ENCODE measurements at places on chromosomes 11 and 22. TPM values are rescaled to one million over a fixed set of nuclear protein-coding genes. Genes with fewer than 3 reads are reported as not detected.

DNA sequence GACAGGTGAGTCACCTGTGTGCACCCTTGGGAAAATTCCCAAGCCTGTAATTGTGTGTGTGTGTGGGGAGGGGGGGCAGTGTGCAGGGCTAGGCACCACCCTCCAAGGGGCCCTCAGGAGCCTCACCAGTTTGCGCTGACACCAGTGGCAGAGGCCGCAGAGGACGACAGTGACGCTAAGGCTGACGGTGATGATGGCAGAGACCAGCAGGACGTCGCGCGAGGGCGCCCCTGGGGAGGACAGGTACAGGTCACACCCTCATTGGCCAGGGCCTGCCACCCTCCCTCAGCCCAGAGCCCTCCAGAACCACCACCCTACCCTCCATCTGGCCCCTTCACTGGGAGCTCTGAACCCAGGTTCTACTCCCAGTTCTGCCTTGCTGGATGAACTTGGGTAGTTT lies 24.9 kb downstream of the SYT7 start:
- DNase-seq, result no peak

TEX12 gene
- total RNA-seq, result 0.39 TPM

DNA sequence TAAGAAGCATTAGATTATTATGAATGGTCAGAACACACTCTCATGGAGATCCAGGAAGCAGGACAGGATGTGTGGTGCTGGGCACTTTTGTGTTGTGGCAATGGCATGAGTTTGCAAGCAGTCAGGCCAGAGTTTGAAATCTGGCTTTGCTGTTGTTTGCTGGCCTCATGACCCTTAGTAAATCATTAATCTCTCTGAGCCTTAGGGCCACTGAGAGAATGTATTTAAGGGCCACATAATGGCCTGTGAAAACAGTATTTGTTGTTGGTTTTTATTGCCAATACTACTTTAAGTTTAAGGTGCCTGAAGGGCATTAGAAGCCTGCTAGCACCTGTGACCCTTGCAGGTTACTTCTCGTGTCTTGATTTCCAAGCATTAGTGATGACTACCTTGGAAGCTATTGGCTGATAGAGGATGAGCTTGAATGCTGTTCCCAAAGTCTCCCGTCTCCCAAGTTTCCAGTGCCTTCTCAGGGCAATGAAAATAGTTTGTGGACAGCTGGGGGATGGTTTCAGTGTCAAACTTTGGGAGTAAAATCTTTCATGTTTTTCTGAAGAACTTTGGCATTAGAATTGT lies 24.6 kb downstream of the STIM1 start:
- no peak for DNase-seq

GGTLC2 gene
- total RNA-seq, result not detected

GRCh38 chr11:28966951-28967350 lies 858.8 kb downstream of the METTL15 start:
- no peak for DNase-seq

GRCh38 chr11:76073724-76074123 lies 132.6 kb downstream of the WNT11 start:
- DNase-seq, result no peak

CLDN5 gene
- not detected for total RNA-seq

ZNRF3 gene
- total RNA-seq, result 1.2 TPM

P4HA3 gene
- total RNA-seq, result not detected

- DNase-seq, result no peak
Measured at GRCh38 chr11:18050848-18051247, 4.8 kb upstream of the TPH1 start.

DNA sequence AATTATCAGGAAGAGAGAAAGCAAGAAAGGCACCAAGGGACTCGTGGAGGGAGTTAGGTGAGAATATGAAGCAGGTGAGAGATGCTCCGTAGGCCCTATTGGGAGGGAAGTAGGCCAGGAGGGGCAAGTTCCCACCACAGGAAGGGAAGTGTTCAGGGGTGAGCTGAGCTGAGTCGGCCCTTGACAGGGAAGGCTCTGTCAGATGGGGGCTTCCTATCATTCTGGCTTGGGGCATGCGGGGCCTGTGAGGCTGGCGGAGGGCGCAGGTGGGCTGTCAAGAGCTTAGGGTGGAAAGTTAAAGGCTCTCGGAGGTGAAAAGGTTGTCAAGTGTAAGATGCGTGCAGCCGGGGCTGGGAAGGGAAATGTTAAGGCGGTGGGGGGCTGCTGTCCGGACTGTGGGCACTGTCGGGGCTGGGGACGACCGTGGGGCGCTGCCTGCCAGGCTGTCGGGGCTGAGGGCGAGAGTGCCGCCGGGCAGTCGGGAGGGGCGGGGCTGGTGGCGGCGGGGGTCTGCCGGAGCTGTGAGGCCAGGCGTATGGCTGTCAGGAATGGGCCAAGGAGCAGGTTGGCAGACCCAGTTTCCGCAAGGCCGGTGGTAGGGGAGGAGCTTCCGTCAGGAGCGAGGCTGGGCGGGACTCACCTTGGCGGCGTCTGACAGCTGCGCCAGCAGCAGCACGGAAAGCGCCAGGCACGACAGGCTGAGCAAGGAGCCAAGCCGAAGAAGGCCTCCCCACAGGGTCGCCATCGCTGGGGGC lies 496 bp downstream of the TMEM9B start:
- DNase-seq, result peak; percentile 68

NCF4 gene
- 5.1 TPM for total RNA-seq

PRR33 gene
- not detected for total RNA-seq

DNA sequence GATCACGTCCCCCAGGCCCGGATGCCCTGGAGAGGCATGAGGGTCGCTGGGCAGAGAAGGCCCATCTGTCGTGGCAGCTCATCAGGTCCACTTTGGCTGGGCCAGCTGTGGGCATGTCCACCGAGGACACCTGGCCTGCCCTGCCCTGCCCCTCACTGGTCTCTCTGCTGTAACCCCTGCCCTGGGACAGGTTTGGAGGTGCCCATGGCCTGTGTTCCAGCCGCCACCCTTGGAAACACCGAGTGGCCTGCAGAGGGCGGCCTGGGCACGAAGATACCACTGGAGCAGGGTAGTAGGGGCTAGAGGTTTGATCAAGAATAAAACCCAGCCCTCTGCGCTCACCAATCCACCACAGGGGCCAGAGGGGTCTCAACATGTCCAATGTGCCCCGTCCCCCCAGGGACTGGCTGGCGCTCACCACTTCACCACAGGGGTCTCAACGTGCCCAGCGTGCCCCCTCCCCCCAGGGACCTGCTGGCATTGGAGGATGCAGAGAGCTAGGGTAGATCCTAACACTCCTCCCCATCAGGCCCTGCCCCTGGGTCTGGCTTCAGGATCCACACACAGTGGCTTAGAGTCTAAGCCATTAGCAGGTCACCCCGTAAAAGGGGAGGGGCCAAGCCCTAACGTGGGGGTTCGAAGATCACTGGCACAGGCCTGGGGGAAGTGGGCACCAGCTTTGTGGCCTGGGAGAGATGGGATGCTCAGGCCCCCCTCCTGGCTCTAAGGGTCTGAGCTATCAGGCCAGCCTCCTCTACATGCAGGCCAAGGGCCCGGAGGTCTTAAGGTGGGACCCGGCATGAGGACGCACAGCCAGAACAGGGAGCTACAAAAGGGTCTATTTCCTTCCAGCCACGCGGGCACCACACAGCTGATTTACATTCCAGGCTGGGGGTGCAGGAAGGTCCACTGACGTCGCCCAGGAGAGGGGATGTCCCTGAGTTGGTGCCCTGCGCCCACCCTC lies 1.3 kb upstream of the HDAC10 start:
- peak; percentile 67 for DNase-seq

GRCh38 chr11:68658097-68658496 lies 26.2 kb upstream of the GAL start:
- DNase-seq, result no peak

GRCh38 chr11:14499178-14499559 lies 442 bp downstream of the COPB1 start:
- no peak for DNase-seq

- DNase-seq, result no peak
Measured at GRCh38 chr11:88327462-88328143, 9.9 kb downstream of the CTSC start.

GRCh38 chr11:2908130-2908529 lies 21.1 kb downstream of the PHLDA2 start:
- no peak for DNase-seq

DNA sequence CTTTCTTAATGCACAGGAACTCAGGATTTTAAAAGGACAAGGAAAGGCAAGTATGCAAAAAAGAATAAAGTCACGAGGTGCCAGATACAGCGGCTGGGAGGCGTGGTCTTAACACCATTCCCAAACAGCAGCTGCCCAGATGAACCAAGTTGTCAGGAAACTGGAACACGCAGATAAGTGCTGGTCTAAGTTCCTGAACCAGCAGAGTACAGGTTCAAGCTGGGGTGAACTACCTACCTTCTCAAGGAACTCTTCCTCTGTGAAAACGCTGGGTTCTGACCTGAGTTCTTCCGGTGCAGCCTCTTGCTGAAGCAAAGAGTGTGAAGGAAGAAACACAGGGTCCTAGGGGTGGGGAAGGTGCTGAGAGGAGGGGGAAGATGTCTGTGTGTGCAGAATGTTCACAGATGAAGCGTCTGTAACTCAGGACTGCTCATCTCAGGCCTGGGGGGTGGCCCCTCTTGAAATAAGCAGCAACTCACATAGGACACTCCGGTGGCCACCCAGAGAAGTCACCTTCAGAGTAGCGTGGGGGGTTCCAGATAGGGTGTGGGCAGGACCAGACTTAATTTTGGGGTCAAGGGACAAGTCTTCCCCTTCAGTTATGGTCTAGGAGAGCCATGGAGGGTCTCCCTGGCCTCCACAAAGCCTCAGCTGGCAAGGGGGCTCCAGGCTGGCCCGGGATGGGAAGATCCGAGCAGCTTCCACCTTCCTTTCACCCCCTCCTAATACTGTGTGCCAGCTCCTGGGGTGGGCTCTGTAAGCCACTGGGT lies 3.2 kb downstream of the TPST2 start:
- no peak for DNase-seq

TCN1 gene
- total RNA-seq, result not detected

DNA sequence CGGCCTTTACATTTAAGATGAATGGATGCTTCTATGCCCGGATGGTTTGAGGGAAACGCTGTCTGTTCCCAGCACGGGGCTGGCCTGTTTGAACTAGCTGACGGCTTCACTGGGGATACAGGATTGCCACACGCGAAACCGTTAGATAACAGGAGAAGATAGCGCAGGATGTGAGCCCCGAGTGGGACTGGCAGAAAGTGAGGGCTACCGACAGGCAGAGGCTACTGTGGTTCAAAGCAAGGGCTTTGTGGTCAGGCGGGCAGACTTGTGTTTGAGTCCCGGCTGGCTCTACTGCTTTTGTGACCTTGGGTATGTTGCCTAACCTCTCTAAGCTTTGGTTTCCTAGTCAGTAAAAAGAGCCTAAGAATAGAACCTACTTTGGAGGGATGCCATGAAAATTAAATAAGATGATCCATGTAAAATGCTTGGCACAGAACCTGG lies 2.8 kb upstream of the OAF start:
- DNase-seq, result no peak

- DNase-seq, result no peak
Measured at GRCh38 chr11:93765551-93765950, 18.5 kb upstream of the MED17 start.

GRCh38 chr11:121368364-121369240 lies 76.0 kb downstream of the SC5D start:
- no peak for DNase-seq

SF3B2 gene
- 261 TPM for total RNA-seq

GRCh38 chr11:44008088-44008501 lies 39.7 kb upstream of the ACCSL start:
- DNase-seq, result no peak

DNA sequence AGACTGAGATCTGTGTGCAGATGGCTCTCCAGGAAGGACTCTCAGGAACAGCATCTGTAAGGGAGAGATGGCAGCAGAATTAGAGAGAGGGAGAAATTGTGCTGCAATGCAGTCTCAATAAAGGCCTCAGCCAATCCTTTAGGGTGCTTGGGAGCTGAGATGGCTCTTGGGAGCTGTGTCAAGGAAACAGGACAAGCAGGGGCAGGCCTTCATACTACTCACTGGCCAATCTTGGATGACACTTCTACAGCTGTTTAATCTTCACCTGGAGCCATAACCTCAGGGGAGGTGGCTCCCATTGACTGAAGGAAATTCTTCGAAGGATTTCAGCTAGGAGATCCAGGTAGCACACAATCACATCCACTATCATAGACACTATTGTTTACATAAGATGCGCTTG lies 10.0 kb downstream of the OR5B21 start:
- no peak for DNase-seq

OR56A1 gene
- not detected for total RNA-seq

DNA sequence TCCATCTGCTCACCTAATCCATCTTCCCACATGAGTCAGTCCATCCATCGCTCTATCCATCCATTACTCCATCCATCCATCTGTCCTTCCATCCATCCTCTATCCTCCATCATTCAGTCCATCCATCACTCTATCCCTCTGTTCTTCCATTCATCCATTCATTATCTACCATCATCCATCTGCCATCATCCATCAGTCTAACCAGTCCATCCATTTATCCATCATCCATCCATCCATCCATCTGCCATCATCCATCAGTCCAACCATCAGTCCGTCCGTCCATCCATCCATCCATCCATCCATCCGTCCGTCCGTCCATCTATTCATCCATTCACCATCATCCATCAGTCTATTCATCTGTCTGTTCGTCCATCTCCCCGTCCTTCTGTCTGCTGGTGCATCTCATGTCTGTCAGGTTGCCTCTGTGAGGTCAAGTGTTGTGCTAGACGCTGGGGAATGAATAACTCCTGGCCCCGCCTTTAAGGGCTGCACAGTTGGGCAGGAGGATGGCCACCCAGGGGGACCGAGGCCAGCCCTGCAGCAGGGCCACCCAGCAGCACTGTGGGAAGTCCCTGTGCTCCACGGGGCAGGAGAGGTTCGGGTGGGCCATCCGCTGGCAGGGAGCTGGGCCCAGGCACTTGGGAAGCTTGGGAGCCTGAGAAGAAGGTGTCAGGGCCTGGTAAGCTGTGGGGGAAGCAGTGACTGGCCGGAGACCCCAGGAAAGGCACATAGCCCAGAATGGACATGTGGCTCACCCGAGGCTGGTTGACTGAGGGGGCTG lies 137.1 kb downstream of the CTTN start:
- no peak for DNase-seq

SNX32 gene
- 2.0 TPM for total RNA-seq

GRCh38 chr22:35410663-35411034 lies 10.7 kb downstream of the MCM5 start:
- no peak for DNase-seq

ANO9 gene
- total RNA-seq, result 26.4 TPM

LMO2 gene
- total RNA-seq, result 0.53 TPM
